Hematopoietic multipotent progenitor cell treated with erythropoietin and hydrocortisone succinate and interleukin-3 and kit ligand, for 17 days (in vitro differentiated cells): ENCODE measurements at places on chromosomes 7 and 10.

DNA sequence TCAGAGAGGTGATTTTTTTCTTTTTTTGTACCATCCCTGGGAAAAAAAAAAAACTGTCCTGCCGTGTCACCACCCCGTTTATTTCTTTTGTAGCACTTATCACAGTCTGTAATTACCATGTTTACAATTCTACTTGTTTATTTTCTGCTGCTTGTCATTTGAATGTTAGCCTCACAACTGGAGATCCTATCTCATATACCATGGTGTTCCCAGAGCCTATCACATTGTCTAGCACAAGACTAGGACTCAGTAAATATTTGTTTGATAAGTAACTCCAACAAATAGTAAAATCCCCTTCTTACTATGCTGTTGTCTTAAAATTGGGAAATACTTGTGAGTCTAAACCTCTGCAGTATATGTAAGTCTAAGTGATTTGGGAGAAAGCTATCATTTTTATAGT is 36.0 kb downstream of the MKLN1 start:
- no peak for DNase-seq

GRCh38 chr10:14438576-14438975 is 107.9 kb upstream of the FRMD4A start:
- DNase-seq: no peak

DNA sequence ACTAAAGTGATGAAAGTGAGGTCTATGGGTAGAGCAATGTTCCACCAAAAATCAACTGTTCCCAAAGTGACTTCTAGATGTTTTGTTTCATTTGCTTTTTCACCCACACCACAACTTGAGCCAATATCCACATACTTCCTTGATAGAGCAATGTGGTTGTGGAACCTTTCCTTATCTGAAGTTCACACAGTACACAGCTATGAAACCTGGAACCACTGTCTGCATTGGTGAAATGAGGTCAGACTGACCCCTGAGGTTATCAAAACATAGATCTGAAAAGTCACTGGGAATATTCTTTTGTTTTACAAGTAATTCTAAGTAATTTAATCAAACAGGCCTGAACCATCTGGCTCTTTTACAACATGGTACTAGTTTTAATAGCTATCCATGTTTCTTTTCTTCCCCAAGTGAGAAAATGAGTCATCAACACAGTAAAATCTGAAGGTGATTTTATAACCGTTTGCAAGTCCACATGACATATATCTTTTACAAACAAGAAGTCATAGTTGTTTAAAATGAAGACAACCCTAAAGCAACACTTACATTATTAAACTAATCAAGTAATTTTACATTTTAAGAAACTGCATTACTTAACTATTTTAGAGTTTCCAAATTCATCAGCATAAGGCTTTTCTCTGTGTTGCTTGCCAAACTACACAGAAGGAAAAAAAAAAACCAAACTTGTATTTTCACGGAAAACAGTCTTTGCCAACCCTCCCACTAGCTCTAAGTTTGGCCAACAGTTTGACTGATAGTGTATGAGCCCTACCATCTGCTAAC is 80.3 kb downstream of the LRRC17 start:
- no peak for DNase-seq

DNA sequence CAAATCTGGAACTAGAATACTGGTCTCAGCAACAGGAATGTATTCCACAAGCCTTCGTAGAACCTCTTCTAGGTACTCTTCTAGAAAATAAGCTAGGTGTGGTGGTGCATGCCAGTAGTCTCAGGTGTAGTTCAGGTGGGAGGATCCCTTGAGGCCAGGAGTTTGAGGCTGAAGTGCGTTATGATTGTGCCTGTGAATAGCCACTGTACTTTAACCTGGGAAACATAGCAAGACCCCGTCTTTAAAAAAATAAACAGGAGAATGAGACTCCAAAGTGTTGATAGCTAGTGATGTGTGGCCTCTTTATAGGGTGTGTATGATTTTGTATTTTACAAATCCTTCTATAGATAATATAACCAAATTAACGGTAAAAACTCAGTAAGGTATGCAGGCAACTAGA is 1.5 kb upstream of the ZNF775 start:
- no peak for DNase-seq

GRCh38 chr10:88975377-88975720 is 15.2 kb upstream of the FAS start:
- no peak for DNase-seq

GRCh38 chr7:2968616-2969397 is 74.9 kb downstream of the CARD11 start:
- no peak for DNase-seq

DNA sequence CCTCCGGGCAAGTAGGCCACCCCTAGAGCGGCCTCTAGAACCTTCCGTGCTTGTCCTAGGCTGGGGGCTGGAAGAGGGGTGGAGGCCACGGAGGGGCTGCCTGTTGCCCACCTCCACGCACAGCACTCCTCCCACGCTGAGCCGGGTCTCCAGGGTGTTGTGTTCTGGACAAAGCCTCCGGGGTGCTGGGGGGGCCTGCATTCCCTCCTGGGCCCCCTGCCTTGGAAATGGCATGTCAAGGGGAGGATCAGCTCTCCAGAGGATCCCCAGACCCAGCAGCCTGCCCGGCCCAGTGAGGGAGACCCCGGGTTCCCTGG is 8.1 kb upstream of the TTYH3 start:
- no peak for DNase-seq

DNA sequence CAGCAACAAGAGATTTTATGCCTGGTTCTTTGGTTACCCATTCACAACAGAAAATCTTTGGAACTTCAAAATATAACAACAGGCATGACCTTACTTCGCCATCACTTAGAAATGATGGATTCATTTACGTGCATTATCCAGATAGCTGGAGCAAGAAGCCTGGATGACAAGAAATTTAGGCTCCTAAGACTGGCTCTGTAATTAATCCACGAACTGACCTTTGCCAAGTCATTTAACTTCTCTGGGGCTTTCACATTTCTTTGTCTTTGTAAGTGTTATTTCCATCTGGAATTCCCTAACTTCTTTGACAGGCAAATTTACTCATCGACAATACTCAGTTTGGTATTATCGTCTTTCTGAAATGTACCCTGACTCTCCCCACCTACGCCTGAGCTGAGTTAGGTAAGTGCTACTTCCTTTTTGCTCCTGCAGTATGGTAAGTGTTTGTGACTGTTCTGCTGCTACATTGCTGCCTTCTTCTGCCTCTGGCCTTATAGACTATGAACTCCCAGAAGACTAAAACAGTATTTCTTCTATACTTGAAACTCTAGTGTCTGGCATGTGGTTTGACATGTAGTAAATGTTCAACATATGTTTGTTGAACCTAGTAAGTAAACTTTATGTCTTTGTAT is 5.5 kb upstream of the MDFIC start:
- DNase-seq: no peak

DNA sequence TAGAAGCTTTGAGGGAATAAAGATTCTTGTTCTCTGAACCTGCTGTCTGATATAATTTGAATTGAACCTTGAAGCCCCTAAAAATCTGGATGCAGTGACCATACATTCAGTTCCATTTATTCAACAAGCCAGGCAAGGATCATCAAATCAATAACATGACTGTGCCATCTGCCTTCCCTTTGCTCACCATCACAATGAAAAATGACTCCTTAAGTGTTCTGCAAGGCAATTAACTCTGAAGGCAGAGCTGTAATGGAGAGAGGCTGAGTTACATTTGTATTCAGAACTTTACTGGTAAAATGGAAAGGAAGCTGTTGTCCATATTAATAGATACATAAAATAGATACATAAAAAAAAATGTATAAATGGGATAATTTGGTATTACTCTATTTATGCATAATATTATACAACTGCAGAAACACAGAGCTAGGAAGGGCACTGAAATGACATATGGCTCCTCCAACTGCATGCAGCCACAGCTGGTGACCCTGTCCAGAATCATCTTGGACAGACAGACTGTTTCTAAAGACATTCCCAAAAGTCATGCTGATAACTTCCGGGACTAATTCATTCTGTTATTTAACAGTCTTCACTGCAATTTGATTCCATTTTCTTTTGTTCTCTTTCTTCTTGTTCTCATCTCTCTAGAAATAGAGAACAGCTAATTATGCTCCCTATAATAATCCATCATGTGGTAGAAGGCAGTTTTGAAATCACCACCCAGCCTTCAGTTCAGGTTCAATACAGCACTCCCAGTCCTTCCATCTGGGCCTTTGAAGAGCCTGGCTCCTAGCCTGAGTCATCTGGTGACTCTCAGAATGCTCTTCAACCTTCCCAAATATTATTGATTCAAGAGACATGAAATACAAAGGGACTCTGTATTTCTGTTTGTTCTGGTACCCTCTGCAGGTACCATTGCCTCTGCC is 412.6 kb downstream of the GFRA1 start:
- DNase-seq: no peak

GRCh38 chr10:47339759-47340607 is 8.2 kb upstream of the RBP3 start:
- DNase-seq: no peak

DNA sequence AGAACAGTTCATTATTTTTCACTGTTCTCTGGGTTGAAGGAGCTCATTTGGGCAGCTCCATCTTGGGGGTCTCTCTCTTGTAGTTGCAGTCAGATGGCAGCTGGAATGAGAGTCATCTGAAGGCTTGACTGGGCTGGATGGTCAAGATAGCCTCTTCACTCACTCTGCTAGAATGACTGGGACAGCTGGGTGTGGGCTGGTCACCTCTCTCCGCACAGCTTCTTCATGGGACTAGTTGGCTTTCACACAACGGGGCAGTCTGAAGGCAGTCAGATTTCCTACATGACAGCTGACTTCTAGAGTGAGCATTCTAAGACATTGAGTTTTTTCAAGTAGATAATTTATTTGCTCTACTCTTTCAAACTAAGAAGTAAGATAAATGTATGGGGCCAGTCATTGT is 13.1 kb downstream of the PLEKHA1 start:
- DNase-seq: no peak

DNA sequence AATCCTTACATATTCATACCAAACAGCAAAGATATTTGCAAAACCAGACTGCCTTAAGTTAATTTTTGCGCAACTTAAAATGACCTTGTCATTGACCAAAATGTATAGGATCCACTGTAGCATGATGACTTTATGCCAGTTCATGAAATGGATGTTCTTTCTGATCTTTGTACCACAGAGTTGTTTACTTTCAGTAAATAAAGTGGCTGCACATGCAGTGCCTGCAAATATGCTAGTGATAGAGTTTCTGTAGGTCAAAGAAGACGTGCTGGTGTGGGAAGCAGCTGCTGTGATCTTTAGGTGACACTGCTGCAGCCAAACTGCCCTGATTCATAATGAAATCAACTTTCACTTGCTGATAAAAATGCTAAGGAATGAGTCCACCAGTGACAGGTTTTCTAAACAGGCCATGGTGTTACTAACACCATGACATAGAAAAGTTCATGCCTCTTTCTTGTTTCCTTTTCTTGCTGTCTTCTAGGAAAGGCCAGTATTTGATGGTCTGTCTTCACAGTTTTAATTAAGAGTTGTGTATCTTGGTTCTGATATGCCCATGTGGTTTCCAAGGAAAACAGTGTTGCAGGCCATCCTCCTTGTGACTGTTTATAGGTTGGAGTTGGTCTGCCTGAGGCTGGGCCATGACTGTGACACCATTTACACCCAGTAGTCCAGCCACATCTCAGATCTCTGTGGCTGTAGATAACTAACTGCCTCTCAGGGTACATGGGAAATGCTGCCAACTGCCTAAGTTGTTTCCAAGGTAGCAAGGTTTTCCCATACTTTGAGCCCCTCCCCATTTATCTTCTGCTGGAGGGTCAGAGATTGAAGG is 62.5 kb downstream of the INSYN2A start:
- no peak for DNase-seq

GRCh38 chr10:958106-958505 is 26.6 kb upstream of the LARP4B start:
- DNase-seq: no peak

DNA sequence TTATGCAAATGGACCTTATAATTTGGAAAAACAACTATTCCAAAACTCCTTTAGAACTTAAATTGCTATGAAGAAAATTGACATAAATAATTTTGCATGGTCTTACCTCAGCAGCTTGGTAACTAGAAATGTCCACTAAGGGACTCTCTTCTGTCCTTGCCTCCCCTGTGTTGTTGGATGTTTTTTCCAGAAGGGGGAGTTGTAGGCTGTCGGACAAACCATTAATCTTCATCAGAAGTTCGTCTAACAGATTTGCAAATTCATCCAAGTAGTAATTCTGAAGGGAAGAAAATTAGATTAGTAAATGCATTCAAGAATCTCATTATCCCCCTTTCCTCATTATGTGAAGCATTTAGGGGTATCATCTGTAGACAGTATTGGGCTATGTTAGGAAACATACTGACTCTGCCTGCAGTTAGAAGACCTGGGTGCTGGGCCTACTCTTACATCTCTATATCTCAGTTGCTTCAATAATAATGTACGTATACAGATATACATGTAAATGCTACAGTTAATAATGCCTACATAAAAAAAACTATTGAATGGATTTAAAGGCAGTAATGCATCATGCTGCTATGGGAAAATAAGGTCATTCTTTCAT is 155.6 kb downstream of the PKD1L1 start:
- no peak for DNase-seq

DNA sequence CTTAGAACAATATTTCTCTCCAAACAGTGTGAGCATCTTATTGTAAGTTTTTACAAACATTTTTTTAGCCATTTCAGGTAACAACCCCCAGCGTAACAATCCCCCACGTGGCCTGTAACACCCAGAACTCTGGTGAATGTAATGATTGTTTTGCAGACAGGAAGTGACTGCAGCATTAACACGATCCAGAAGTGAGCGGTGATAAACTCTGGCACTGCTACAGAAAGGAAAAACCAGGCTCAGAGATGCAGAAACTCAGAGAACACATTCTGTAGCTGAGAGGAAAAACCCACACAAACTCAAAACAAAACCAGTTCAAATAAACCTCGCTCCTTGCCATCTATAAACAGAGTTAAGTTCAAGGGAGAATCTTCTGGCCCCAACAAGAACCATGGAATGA is 285.7 kb downstream of the FGFR2 start:
- DNase-seq: no peak

DNA sequence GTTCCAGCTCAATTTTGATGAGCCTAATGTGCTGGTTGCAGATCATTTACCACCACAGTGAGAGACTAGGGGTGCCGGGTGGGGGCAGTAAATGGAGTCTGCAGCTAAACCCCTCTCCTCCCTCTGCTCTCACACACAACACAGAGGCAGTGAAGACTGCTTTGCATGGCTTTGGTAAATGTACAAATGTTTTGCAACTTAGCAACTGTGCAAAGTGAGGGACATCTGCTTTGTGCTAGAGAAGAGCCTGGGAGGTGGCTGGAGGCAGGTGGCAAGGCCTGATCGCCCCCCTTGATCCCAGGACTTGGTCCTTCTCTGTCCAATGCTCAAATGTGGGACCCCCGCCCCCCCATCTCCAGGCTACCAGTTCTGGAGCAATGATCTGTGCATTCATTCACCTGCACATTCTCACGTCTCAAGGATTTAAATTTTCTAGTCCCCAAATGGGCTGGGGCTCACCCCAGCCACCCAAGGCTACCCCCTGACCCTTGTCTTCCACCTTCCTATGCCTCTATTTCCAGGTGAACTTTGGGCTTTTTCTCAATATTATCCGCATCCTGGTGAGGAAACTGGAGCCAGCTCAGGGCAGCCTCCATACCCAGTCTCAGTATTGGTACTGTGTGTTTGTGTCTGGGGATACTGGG is 11.6 kb downstream of the GHRHR start:
- no peak for DNase-seq
